Fibroblast of skin of back (primary cell): ENCODE measurements at places on chromosomes 4 and X.
A peak's percentile ranks its signal among the peaks of the same experiment; 100 is the strongest.

GRCh38 chr4:101682946-101683345, 107.6 kb upstream of the BANK1 start:
- DNase-seq: no peak

DNA sequence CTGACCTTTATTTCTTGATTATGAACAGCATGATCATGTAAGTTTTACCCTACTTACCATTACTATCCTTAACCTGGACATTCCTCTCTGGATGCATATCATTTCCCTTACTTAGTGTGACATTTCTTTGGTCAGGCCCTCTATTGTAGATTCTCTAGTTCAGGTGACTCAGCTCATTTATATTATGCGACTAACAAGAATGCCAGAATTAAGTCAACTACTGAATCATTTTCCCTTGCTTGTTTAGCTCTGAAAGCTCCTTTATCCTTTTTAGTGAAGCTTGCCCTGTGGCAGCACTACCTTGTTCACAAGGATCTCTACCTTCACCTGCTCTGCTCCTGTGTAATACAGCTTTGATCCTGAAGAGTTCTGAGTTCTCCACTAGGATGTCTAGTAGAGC, 15.1 kb upstream of the UGT2B17 start:
- no peak for DNase-seq

DNA sequence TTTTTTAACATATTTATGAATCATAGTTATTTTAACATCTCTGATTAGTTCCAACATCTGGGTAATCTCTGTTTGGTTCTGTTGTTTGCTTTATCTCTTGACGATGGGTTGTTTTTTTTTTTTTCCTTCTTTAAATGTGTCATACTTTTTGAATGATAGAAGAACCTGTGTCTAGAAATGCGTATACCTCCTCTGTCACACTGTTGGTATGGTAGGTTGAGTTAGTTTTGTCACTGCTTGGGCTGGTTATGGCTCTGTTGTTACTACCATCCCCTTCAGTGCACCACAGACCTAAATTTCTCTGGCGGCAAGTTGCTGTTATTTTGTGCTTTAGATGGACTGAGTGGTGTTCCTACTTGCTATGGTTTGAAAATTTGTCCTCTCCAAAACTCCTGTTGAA, 16.8 kb downstream of the STIM2 start:
- DNase-seq: no peak

DNA sequence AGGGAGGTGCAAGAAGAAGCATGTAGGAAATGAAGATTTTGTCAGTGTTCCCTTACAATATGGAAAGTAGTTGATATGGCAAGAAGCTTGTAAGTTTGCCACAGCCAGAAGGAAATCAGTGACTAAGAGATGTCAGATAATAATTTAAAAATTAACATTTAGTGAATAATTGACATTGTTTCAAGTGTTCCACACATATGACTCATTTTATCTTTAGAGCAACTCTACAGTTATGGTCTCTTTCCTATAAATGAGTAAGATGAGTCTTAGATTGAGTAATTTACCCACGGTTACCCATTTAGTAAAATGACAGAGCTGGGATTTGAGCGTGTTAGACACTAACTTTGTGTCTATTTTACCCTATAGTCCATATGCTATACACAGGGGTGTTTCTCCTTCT, 300.3 kb upstream of the IRS4 start:
- DNase-seq: no peak

DNA sequence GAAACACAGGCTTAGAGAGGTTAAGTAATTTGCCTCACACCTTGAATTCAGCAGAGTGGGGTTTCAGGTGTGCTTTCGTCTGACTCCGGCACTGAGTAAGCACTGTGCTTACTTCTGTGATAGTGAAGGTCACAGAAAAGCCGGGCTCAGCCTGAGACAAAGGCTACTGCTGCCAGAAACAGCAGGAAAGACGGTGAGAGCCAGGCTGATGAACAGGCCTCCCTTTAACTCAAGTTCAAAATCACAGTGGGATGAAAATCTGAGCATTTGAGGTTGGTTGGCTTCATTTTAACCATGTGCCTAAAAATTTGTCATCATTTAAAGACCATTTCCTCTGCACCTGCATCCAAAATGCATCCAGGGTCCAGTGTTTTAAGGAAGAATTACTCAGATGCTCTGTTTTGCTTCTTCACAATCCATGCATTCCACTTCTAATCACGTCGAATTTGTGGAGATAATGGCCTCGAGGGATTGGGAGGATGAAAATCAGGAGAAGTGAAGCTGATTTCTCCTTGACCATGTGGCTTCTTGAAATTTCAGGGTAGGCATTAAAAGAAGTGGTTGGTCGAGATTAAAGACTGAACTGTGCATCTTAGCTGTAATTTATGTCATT, 121.2 kb upstream of the LNX1 start:
- peak; percentile 49 for DNase-seq

DNA sequence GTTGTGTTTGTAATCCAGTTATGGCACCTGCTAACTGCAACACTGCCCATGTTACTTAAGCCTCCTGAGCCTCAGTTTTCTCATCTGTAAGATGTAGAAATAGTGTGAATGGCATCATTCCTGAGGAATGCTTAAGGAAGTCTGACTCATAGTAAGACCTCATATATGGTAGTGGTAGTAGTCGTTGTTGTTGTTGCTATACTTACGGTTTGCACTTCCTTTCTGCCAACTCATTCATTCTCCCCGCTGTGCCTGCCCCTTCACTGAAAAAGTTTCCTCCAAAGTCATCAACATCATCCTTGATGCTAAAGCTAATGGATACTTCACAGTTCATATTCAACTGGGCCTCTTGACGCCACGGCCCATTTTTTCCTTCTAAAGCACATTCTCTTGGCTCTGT, 54.2 kb upstream of the SPANXN3 start:
- peak; percentile 0 for DNase-seq

- peak; percentile 56 for DNase-seq
Measured at GRCh38 chr4:122458625-122459024, 2.1 kb upstream of the IL2 start.

- no peak for DNase-seq
Measured at GRCh38 chr4:138696058-138696457, 319.5 kb upstream of the NOCT start.

DNA sequence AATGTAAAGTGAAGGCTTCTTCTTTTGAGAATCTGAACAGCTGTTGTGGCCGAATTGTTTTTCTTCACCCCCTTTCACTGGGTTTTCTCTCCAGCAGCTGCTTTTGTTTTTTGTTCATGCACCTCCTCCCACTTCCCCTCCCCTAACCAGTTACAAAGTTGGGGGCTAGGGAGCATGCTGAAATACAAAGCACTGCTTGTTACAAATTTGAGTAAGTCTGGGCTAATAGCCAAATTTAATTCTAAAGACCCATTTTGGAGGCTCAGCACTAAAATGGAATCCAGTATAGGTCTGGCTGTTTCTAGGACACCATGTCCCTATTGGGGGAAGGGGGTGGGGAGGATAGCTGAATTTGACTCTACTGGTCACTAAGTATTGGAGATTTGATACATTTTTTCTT, 89.2 kb upstream of the GPM6B start:
- DNase-seq: no peak

DNA sequence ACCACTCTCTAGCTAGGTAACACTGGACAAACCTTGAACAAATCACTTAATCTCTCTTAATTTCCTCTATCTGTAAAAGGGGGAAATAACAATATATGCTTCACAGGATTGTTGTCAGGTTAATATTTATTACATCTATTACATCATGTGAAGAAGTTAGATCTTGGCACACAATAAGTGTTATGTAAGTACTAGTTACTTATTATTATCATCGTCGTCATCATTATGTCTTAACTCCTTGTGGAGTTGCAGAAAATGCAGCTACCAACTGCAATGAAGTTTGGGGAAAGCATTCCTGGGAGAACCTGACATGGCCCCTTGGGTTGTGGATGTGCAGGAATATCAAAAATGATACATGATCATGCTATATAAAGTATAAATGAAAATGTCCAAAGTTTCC, 4.8 kb upstream of the JCHAIN start:
- no peak for DNase-seq

- no peak for DNase-seq
Measured at GRCh38 chrX:133475521-133475920, 60.2 kb upstream of the GPC4 start.
